Activated T-cell treated with anti-CD3 and anti-CD28 coated beads for 24 hours (primary cell): ENCODE measurements at places on chromosomes 11 and 22.

DNA sequence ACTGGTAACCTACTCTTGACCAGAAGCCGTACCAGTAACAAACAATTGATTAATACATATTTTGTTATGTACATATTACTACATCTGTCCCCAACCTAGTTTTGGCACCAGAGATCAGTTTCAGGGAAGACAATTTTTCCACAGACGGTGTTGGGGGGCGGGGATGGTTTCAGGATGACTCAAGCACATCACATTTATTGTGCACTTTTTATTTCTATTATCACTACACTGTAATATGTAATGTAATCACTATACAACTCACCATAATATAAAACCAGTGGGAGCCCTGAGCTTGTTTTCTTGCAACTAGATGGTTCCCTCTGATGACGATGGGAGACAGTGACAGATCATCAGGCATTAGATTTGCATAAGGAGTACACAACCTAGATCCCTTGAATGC is 15.5 kb downstream of the DGCR8 start:
- DNase-seq = no peak

- no peak for DNase-seq
These were observed 5.4 kb downstream of the GNG3 start for GRCh38 chr11:62712861-62713260.

- DNase-seq = no peak
These were observed 82.2 kb downstream of the FCHSD2 start for GRCh38 chr11:73059915-73060314.

DNA sequence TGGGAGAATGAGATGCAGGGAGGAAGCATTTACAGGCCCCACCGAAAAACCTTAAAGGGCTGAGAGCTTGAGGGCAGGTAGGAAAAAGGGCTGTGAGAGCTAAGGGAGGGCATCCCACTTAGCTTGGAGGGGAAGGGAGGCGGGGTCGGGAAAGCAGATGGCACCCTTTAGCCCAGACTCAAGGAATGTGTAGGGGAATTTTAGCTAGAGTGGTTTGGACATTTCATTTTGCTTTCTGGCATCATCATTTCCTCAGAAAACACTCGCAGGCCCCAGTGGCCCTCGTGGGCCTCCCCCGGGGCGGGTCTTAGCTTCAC is 846 bp upstream of the STIM1 start:
- DNase-seq = no peak

DNA sequence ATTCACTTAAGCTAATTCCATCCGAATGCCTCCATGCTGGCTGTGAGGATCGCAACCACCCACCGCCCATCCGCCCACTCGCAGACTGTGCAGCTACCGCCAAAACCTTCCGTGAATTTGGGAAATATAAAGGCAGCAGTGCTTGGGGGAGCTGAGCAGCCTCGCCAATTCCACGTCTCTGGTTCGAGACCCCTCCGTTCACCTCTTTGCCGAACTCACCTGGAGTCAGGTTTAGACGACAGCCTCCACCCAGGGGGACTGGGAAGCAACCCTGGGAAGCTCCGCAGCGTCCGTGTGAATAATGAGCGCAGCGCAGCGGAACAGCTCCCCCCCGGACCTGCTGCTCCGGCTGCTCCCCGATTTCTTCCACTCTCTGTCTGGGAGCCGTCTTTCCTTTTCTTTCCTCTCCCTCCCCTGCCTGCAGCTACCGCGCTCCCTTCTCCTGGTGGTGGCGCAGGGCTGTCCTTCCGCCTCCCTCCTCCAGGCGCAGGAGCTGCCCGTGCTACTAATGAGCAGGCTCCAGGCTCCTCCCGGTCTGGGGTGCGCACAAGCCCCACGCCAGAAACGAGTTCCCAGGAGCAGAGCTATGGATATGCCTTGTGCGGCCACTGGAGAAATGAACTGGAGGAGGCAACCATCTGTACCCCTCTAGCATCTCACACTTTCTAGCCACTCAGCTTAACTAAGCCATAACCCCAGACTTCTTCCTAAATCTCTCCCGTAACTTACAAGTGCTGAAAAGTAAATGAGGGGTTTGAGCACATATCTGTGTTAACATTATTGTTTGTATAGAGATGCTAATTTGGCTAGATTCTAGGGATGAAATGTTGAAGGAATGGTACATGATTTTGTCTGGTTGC is 107.3 kb downstream of the XKR3 start:
- DNase-seq = no peak

- DNase-seq = peak; percentile 78
These were observed 4.7 kb downstream of the YPEL4 start for GRCh38 chr11:57644748-57645688.

- no peak for DNase-seq
These were observed 16.2 kb downstream of the PHLDA2 start for GRCh38 chr11:2913019-2913431.

DNA sequence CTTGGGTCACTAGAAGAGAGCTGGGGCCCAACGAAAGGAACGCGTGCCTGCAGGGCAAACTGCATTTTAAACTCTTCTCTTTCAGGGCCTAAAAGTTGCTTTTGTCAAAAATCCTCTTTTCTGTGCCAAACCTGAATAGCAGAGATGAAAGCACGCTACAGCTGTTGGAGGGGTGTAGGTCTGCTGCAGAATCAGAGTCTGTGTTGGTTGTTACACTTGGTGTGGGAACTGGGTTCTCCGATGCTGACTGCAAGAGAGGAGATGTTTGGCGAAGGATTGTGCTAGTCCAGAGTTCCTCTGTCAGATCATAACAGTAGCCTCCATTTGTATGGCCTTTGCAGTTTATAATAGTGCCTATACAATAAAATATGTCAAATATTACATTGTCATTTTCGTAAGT is 41.8 kb downstream of the BARX2 start:
- no peak for DNase-seq

DNA sequence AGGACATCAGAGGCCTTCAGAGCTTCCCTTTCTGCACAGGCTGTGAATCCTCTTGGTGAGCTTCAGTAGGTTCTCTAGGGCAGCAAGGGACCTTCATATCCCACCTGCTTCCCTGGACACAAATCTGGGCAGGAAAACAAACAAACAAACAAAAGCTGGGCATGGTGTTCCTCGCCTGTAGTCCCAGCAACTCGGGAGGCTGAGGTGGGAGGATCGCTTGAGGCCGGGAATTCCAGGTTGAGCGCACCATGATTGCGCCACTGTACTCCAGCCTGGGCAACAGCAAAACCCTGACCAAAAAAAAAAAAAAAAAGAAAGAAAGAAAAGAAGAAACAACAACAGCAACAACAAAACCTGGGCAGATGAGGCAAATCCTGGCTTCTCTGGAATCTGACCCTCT is 92.9 kb downstream of the CEP164 start:
- no peak for DNase-seq

DNA sequence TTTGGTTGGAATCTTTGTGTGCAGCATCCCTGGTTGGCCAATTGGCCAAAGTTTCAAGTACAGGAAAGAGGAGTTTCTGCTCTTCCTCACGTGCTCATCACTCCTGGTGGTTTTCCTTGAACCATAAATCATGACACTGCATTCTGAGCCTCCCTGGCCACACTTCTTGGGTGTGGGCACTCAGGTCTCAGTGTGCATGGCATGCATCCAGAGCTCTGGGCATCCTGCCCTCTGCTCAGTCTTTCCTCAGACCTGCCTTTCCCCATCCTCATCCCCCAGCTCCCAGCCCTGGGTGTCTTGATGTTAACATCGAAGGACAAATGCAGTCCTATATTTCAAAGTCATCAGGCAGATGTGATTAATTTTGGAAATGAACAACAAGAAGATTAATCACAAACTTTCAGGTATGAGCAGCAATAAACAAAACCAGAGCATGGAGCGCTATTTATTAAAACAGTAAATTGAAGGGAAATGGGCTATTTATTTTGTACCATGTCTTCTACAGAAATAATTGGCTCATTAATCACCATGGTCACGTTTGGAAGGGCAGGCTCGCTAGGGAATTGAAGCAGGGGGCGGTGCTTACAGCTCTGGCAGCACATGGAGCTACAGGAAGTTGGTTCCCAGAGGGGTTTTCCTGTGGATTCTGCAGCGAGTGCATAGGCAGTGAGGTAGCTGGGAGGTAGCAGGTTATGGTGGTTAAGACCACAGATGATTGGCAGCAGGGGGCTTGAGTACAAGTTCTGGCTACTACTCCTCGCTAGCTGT is 89.6 kb downstream of the CSNK2A3 start:
- DNase-seq = no peak

GRCh38 chr22:23098718-23099530 is 28.6 kb downstream of the GNAZ start:
- no peak for DNase-seq

DNA sequence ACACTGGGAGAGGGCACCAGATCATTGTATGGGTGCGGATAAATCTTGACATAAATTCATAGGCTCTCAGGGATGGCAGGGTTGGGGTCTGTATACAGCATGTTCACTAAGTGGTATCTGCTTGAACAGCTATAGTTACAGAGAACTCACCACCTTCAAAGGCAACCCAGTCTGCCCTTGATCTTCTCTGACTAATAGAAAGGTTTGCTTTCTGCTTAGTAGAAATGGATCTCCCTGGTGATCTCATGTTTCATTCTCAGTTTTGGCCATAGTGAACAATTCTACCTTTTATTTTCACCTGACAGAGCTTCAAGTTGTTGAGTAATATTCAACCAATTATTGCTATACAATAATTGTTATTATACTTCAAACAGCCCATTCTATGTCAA is 32.4 kb downstream of the CNTF start:
- no peak for DNase-seq

GRCh38 chr11:64007629-64008282 is 21.5 kb downstream of the OTUB1 start:
- no peak for DNase-seq

GRCh38 chr11:12453243-12453642 is 75.9 kb downstream of the PARVA start:
- DNase-seq = no peak

- no peak for DNase-seq
These were observed 86.1 kb downstream of the ADAMTS15 start for GRCh38 chr11:130534551-130534950.

GRCh38 chr11:72426758-72427157 is 7.6 kb downstream of the CLPB start:
- no peak for DNase-seq

GRCh38 chr11:130633466-130633865 is 185.0 kb downstream of the ADAMTS15 start:
- no peak for DNase-seq

- no peak for DNase-seq
These were observed 38.4 kb upstream of the CWF19L2 start for GRCh38 chr11:107496011-107496410.

- no peak for DNase-seq
These were observed 8.5 kb upstream of the PYGM start for GRCh38 chr11:64768300-64768694.

GRCh38 chr11:116563028-116563711 is 209.6 kb downstream of the BUD13 start:
- DNase-seq = no peak

GRCh38 chr11:26442131-26442530 is 110.2 kb downstream of the ANO3 start:
- no peak for DNase-seq

GRCh38 chr11:7787239-7787638 is 9.5 kb downstream of the OR5P2 start:
- DNase-seq = no peak

DNA sequence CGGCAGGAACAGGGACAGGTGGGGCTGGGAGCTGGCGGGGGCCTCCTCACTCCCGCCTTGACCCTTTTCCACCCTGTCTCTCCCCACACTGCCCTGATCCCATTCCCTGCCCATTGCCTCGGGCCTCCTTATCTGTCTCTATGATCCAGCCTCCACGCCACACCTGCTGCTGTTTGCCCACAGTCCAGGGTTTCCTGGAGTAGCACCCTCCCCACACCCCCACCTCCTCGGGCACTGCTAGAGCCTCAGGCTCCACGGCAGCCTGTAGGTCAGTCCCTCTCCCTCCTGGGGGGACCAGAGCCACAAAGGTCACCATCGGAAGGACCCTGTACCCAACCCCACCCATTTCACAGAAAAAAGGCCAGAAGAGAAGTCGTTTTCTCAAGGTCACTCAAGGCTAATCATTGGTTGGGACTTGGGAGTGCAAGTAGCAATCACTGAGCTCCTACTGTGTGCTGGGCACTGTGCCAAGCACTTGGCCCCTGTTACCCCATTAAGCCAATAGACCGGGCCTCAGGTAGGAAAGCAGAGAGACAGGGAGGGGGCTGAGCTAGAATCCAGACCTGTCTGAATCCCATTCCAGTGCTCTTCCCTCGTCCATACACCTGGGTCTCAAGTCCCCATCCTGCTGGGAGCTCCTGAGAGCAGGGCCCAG is 71.8 kb downstream of the PDE2A start:
- DNase-seq = no peak

DNA sequence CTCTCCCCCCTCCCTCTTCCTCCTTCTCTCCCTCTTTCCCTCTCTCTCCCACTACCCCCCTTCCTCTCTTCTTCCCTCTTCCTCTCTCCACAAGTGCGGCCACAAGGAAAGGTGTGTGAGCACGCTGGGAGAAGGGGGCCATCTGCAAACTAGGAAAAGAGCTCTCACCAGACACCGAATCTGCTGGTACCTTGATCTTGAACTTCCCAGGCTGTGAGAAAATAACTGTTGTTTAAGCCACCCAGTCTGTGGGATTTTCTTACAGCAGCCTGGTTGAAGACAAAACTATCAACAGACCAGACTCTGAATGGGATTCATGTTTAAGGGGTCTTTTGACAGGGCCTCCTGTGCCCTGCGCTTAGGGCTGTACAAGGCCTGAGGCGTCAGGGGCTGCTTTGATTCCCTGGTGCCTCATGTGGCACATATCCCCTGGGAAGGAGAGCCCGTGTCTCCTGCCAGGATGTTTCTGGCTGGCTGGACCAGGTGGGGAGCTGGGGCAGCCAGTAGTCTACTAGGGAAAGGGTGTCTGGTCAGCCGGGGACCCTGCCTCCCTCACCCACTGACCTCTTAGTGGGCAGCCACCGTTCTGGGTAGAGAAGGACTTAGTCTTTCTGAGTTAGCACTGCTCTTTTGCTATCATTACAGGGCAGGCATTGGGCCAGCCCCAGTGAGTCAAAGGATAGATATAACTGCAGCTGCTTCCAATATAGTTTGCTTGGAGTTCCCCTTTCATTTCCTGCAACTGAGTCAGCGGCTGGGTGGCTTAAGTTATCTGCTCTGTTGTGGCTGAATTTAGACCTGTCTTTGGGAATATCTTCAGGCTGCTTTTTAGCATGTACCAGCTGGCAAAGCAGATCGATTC is 6.2 kb downstream of the PANX1 start:
- no peak for DNase-seq

- DNase-seq = no peak
These were observed 118.2 kb upstream of the BLID start for GRCh38 chr11:122234257-122234656.

GRCh38 chr11:1847926-1848639 is 4.8 kb upstream of the LSP1 start:
- no peak for DNase-seq

- DNase-seq = no peak
These were observed 37.1 kb upstream of the SWAP70 start for GRCh38 chr11:9626496-9627394.

- DNase-seq = no peak
These were observed 64.0 kb downstream of the RPUSD4 start for GRCh38 chr11:126147208-126148111.
